ENCODE measurements at places on chromosomes 7 and 10. TPM values are rescaled to one million over a fixed set of nuclear protein-coding genes. Genes with fewer than 3 reads are reported as not detected.

Gene MNX1
- total RNA-seq, result not detected

Gene SEMA4G
- 0.82 TPM for total RNA-seq

Gene POLR3A
- 11.9 TPM for total RNA-seq

Gene BHLHA15
- total RNA-seq, result 9.3 TPM

Gene SUGCT
- total RNA-seq, result 1.4 TPM

Gene LEP
- not detected for total RNA-seq

Gene ATRNL1
- total RNA-seq, result 2.0 TPM

DNA sequence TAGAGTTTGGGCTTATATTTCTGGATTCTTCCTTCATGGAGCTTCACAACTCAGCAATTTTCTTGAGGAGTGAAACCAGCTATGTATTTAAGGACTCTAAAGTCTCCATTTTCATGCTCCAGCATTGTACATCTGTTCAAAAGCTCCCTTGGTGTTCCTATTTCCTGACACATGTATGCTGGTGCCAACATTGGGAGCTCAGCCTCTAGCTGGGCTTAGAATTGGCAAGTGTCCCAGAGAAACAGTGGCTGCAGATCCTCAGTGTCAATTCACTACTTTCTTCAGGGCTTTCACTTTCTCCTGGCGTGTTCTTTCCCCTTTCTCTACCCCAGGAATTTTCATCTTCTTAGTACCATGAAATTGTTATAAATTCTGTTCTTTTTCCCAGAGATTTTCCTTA is 103.1 kb downstream of the ZNF467 start:
- H3K4me1 ChIP-seq, result no peaks in the 10 kb centered on the region
- H3K27ac ChIP-seq, result no peak overlapping the region
- no peak overlapping the region for H3K4me3 ChIP-seq
- DNase-seq, result no peak
- peaks cover 18% of the 10 kb centered on the region for H3K27me3 ChIP-seq
- no peaks in the 10 kb centered on the region for H3K36me3 ChIP-seq

- peak; percentile 79 for DNase-seq
- no peaks in the 10 kb centered on the region for H3K4me1 ChIP-seq
- H3K4me3 ChIP-seq, result no peak overlapping the region
- no peaks in the 10 kb centered on the region for H3K36me3 ChIP-seq
- peaks cover 52% of the 10 kb centered on the region for H3K27me3 ChIP-seq
Observed at GRCh38 chr7:32427769-32428291, 62.4 kb downstream of the LSM5 start.

DNA sequence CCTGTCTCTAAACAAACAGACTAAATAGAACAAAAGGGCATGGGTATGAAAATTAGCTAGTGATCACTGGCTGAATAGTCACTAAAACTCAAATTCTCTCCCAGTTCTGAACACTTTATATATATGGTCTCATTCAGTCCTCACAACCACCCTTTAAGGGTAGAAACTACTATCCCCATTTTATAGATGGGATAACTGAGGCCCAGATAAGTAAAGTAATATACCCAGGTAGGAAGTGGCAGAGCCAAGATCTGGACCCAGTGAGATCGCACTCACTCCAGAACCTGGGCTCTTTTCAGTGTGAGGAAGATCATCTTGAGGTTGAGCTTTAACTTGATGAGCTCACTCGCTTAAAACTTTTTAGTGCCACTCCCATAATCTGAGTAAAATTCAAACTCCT is 4.5 kb downstream of the PSTK start:
- H3K27me3 ChIP-seq, result no peaks in the 10 kb centered on the region
- peaks cover 40% of the 10 kb centered on the region for H3K36me3 ChIP-seq
- no peak for DNase-seq
- no peak overlapping the region for H3K27ac ChIP-seq
- no peak overlapping the region for H3K4me3 ChIP-seq
- H3K4me1 ChIP-seq, result peaks cover 12% of the 10 kb centered on the region

DNA sequence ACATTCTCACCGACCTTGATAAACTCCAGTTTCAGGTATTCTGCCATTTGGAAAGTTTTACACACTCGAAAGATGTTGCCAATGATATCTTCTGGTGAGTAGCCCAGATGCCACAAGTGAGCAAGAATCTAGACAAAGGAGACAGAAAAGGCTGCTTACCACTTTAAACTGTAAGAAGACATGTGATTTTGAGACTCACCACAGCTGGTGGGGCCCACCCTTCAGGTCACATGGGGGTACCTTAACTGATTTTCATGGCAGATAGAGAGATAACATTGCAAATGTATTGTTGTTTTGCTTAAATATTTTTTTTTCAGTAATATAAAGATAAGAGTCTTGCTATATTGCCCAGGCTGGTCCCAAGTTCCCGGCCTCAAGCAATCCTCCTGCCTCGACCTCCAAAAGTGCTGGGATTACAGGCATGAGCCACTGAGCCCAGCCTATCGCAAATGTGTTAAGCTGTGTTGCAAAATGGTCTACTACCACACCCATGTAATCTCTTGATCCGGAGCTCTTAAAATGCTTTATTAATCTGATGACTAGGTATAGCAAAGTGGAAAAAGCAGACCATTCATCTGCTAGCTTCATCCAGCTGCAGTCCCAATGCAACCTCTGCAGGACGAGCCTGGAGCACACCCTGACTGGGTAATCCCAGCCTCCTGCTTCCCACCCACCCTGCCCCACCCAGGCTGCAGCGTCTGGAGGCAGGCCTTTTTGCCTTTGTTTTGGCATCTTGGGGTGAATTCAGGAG is 18.5 kb downstream of the RFC2 start:
- no peak overlapping the region for H3K4me3 ChIP-seq
- no peak for DNase-seq
- peaks cover 100% of the 10 kb centered on the region for H3K36me3 ChIP-seq
- no peaks in the 10 kb centered on the region for H3K4me1 ChIP-seq
- H3K27me3 ChIP-seq, result no peaks in the 10 kb centered on the region
- H3K27ac ChIP-seq, result no peak overlapping the region

- peaks cover 87% of the 10 kb centered on the region for H3K36me3 ChIP-seq
- DNase-seq, result no peak
Observed at GRCh38 chr10:5927306-5927705, 37.3 kb downstream of the FBH1 start.

GRCh38 chr10:77566914-77567566 is 70.6 kb downstream of the KCNMA1 start:
- no peak for DNase-seq
- no peaks in the 10 kb centered on the region for H3K27me3 ChIP-seq
- H3K27ac ChIP-seq, result no peak overlapping the region
- H3K4me1 ChIP-seq, result no peaks in the 10 kb centered on the region
- no peaks in the 10 kb centered on the region for H3K36me3 ChIP-seq

DNA sequence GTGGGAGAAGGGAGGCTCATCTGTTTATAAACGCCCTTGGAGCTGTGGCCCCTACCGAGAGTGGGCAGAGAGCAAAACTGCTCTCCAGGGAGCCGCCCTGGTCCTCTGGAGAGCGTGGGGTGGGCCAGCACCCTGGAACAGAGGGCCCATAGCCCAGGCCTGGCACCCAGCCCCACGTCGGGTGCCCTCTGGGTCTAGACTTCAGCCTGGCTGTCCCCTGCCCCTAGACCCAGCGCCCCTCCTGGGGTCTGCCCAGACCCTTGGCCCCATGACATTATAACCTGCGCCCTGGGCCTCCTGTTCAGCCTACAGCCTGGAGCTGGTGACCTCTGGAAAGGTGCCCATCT is 24.7 kb downstream of the GET4 start:
- H3K27ac ChIP-seq, result peak overlapping the region; percentile 61
- H3K4me1 ChIP-seq, result peaks cover 14% of the 10 kb centered on the region
- peaks cover 12% of the 10 kb centered on the region for H3K27me3 ChIP-seq
- H3K36me3 ChIP-seq, result peaks cover 74% of the 10 kb centered on the region
- DNase-seq, result no peak

- no peak overlapping the region for H3K27ac ChIP-seq
- no peak for DNase-seq
- H3K4me3 ChIP-seq, result no peak overlapping the region
- no peaks in the 10 kb centered on the region for H3K36me3 ChIP-seq
Observed at GRCh38 chr10:85612833-85613232, 753.8 kb downstream of the GRID1 start.
